ENCODE measurements at places on chromosomes 7 and 10.

DNA sequence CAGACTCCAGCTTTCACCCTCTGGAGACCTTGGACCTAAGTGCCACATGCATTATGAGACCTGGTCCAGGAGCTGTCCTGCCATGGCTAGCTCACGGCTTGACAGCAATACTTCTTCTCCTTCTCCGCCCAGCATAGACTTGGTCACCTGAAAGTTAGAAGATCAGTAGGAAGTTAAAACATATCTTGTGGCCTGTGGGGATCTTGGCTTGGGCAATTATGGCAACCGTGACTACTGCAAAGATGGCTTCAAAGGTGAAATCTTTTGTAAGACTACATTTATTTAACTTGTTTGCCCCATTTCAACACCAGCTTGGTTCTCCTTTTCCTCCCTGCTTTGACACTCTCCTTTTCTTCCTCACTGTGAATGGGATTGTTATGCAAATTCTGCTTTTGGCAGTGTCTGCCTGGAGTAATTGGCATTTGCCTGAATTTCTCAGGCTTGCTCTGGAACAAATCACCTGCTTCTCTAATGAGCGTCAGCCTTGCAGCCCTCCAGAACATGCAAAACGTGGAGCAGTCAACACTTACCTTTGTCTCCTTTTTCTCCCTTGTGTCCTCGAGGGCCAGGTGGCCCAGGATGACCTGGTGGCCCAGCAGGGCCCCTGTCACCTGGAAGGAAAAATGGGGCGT lies 53.4 kb downstream of the COL17A1 start:
- DNase-seq: no peak

DNA sequence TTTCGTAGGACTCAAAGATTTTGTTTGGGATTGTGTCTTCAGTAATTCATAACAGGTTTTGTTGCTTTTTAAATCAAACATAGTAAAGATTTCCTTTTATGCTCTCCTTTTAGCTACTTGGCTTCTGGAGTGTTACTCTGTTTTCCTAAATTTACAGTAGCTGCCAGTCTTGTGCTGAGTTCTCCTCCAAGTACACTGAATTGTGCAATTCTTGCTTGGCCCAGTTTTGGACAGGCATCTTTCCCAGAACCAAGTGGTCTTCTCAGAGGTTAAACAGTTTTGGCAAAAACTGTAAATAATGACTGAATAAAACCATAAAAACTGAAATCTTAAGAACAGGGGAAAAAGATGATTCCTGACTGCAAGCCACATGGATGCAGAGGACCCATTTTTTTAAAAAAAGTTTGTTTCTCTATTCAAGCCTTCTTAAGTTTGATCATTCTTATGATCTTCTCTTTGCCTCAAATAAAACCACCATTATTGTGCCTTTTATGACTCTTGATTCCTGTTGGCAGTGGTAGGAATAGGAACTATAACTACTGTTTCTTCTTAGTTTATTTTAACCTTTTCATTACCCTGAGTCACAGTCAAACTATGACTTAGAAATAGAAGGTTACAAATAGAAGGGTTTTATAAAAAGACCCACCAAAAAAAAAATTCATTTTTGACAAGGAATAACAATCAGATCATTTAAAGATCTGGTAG lies 88.0 kb downstream of the MDFIC start:
- no peak for DNase-seq

DNA sequence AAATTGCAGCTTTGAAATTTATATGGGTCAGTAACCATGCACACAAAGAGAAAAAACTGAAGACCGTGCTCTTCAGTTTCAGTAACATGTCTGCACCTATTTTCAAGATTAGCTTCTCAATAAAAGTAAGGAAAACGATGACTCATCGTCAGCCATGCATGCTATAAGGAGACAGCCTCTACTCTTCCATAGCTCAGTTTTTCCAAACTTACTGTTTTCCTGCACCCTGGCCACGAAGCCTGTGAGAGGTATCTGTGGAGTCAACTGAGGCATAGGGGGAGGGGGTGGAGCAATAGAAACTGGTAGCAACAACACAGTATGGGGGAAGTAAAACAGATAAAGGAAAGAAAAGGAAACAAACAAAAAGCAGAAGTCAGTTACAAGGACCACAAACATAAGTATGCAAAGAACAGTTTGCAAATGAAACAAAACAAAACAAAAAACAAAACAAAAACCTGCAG lies 58.0 kb downstream of the PDSS1 start:
- no peak for DNase-seq

- no peak for DNase-seq
Measured at GRCh38 chr10:100731407-100732240, 13.8 kb upstream of the PAX2 start.

- no peak for DNase-seq
Measured at GRCh38 chr7:44259547-44260457, 59.0 kb downstream of the YKT6 start.

DNA sequence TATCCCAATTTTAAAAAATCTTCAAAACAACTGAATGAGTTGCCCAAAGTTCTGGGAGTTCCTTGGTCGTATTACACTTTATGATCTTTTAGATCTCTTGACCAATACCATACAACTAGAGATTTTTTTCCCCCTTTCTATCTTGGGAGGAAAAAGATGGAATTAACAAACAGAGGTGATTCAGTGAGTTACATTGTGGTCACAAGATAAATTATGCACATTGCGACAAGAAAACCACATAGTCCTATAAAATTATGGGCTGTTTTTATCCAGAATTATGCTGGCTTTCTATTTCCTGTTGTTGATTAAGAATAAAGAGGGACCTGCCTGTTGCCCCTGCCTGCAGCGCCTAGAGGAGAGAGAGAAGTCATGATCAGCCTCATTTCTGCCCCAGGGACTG lies 8.2 kb upstream of the SGPL1 start:
- no peak for DNase-seq

- DNase-seq: no peak
Measured at GRCh38 chr10:62707810-62708209, 96.7 kb upstream of the ADO start.

- peak; percentile 18 for DNase-seq
Measured at GRCh38 chr10:110448682-110449418, 48.9 kb upstream of the DUSP5 start.

GRCh38 chr7:44771358-44771757 lies 22.7 kb downstream of the ZMIZ2 start:
- DNase-seq: peak; percentile 40

DNA sequence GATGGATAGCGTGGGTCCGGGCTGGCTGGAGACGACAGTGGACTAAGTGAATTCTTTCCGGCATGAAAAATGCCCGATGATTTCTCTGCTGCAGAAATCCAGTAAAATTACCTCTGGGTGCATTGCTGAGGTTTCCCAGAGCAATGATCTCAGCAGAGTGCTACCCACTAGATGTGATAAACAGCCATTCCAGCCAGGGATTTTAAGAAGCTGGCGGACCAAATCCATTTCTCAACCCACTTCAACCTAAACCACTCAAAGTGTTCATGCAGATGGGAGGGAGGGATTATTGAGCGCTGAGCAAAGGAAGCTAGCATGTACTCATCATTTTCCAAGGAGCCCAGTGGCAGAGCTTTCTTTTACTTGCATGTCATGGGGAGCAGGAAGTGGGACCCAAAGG lies 116.7 kb downstream of the PRKCQ start:
- no peak for DNase-seq

DNA sequence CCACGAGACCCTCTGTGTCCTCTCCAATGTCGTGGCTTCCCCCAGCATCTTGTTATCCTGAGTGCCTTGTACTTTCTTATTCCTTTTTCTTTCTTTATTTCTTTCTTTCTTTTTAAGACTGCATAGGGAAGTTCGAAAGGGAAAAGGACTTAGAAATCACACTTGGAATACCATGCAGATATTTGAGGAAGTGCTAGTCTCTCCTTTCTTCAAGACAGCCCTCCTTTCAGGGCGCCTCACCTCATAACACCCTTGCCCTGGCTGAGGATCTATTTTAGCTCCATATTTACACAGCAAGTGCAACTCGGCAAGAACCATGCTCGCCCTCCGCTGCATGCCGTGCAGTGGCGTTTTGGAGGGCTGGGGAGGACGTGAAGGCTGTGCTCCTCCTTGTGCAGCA lies 232.3 kb upstream of the GLI3 start:
- DNase-seq: no peak

DNA sequence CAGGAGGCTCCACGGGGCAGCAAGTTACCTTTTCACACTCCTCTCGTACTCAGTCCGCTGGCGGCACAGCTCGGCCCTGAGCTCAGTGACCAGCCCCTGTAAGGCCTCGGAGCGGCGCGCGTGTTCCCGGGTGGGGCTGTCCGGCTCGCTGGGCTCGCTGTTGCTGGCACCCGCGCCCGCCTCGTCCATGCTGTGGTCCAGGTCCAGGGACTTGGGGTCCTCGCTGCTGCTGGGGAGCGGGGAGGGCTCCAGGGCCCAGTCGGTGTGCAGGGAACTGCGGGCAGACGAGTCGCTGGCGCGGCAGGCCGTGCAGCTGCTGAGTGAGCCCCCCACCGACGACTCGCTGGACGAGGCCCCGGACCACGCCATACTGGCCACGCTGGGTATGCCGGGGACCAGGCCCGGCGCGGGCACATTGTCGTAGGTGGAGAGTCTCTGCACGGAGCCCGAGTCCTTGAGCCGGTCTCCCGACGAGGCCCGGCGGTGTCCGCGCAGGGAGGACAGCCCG lies 143.8 kb downstream of the MAPK8 start:
- DNase-seq: peak; percentile 45

- DNase-seq: peak; percentile 40
Measured at GRCh38 chr10:130810856-130811255, 500.7 kb downstream of the TCERG1L start.

GRCh38 chr10:126027692-126028091 lies 131.3 kb downstream of the FANK1 start:
- no peak for DNase-seq

DNA sequence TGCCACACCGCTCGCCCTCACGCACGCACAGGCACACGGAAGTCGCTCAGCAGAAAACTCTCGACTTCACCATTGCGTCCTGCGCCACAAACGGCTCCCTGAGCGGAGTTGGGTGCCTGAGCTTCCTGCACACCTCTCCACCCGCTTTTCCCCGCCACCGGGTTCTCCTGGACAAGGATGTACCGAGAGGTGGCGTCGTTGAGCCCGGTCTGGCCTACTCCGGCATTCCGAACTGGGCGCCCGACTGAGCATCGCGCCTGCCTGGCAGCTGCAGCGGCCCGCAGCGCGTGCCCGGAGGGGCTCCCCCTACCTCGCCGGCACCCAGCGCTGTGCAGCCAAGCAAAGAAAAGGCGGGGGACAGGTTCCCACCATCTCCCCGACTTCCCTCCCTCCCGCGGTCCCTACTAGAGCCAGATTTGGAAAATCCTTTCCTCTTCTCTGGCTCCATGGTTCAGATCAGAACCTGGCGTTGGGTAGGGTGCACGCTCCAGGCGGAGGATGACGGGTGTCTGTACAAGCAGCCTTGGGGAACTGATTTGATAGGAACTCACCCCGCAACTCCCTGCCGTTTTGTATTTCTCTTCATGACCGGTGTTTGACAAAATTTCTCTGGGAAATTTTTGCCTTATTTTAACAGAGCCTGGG lies 1.7 kb downstream of the SORCS3 start:
- DNase-seq: peak; percentile 92

- no peak for DNase-seq
Measured at GRCh38 chr7:34090816-34091215, 185.5 kb downstream of the BMPER start.

Data from islet precursor cell (in vitro differentiated cells).